Mesenchymal stem cell (in vitro differentiated cells and primary cell): ENCODE measurements at places on chromosomes 13 and 19.

- DNase-seq: no peak
Measured at GRCh38 chr13:41883147-41883546, 77.8 kb downstream of the VWA8 start.

GRCh38 chr13:91133941-91134802, 213.3 kb upstream of the MIR17HG start:
- DNase-seq: peak; percentile 68

GRCh38 chr19:16382775-16383543, 58.3 kb downstream of the KLF2 start:
- DNase-seq: peak; percentile 83

- no peak for DNase-seq
Measured at GRCh38 chr13:45055902-45056648, 64.2 kb upstream of the GTF2F2 start.
